ENCODE measurements at places on chromosomes 7 and 10.

DNA sequence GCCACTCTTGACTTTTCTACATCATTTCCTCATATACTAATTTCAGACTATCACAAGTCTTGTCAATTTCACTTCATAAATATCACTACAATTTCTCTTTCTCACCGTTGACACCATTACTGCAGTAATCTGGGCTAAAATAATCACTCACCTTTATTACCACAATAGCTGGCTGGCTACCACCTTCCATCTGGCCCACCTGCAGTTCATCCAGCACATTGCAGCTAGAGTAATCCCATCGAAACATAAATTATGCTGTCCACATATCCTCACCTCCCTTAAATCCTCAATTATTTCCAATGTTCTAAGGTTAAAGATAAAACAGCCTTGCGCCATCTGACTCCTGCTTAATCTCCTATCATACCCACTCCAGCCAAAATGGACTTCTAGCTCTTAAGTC is 16.0 kb downstream of the DGKB start:
- DNase-seq: no peak

DNA sequence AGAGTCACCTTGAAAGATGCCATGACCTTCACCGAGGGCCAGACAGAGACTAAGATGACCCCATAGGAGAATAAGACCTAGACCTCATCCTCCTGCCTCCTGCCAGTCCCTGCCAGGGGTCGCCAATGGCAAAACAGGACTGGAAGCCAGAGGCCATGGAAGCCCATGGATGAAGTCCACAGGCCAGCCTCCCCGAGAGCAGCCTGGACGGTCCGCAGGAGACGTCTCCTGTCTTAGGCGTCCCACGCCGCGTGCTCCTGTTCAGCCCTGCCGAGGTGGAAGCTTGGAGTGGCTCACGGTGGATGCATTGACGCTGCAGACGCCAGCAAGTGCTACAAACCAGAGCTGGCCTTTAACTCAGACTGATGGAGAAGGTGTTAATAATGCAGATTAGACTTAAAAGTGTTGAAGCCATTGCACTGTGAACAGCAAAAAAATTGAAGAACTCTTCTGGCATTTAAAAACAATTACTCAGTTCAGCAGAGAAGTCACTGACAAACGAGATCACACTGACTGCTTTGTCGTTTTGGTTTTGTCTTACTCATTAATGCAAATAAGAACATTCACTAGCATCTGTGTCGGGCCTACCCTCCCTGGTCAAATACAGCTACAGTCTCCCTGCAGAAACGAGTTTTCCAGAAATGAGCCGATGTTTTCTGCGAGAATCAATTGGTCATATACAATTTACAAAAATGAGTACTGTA is 38.1 kb upstream of the FAM20C start:
- no peak for DNase-seq

DNA sequence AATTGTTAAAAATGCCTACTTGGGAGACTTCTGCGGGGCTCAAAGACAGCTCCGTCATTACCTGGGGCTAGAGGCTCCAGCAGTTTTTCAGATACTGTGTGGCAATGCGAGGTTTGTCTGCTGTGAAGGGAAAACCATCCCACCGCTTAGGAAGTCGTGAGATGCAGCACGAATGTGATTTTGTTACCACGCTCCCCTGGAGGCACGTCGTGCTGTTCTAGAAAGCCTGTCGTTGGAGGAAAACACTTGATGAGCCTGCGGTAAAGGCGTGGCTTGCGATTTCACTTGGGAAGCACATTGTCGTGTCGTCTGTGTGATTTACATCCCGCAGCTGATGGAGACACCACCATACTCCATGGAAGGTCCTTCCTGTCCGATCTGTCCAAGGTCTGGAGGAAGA is 39.3 kb downstream of the CAMK1D start:
- DNase-seq: no peak

DNA sequence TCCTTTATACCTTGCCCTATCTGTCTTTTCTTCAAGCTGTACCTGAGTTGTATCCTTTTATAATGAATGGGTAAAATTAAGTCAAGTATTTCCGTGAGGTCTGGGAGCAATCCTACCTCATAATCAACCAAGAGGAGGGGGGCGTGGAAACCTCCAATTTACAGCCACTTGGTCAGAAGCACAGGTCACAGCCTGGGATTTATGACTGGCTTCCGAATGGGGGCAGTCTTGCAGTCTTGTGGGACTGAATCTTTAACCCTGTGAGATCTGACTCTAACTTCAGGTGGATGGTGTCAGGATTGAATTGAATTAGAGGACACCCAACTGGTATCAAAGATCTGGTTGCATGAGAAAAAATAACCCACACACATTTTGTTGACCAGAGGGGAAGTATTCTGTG is 23.5 kb upstream of the KCNMA1 start:
- no peak for DNase-seq

DNA sequence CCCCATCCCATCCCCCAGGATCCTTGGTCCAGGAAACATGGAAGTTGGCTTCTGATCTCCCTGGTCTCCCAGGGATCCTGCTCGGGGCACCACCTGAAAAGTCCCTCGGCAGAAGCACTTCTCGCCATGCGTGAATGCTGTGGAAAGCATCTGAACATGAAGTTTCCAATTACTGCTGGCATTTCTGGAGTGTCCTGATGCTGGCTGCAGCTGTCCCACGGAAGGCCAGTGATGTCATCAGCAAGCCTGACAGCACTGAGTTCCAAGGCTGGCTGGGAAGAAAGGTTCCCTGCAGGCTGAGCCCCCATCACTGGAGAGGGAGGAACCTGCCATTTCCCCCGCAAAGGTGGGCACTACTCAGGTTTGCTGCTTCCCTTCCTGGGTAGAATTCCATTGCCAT is 71.4 kb downstream of the KCNMA1 start:
- no peak for DNase-seq

DNA sequence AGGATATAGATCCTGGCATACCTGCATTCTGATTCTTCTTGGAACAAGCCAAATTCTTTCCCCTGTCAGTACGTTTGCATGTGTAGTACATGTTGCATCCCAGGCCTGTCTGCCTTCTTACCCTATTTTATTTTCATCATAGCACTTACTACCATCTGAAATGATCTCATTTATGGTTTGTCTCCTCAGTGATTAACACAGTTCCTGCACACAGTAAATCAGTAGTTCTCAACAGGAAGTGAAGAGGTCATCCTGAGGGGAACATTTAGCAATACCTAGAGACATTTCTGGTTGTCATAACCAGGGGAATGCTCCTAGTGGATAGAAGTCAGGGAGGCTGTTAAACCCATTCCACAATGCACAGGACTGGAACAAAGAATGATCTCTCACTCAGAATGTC is 38.2 kb upstream of the SLC26A4 start:
- no peak for DNase-seq

DNA sequence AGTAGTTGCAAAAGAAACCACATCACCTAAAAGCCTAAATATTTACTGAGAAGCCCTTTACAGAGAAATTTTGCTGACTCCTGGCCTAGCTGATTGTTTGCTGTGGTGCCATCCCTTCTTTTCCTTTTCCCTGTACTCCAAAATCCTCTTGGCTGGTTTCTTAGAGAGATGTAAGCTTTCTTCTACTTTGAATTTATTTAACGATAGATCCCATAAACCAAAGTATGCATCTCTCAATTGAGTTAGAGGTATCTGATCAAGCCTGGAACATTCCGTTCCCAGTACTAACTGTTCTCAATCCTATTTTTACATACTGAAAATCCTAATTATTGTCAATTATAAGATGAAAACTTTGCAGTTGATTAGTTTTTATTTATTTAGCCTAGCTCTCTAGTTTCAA is 6.3 kb downstream of the TMEM60 start:
- no peak for DNase-seq

- DNase-seq: no peak
Observed at GRCh38 chr10:61280303-61280702, 172.9 kb downstream of the TMEM26 start.

GRCh38 chr7:140435252-140435895 is 31.5 kb downstream of the RAB19 start:
- no peak for DNase-seq

- DNase-seq: peak; percentile 70
Observed at GRCh38 chr7:139777948-139778841, at the start of gene HIPK2. HIPK2 (minus strand) TSS chr7:139777998; CDS start chr7:139777623, 375 bp downstream.

- DNase-seq: no peak
Observed at GRCh38 chr7:156220701-156221100, 408.4 kb upstream of the SHH start.

- DNase-seq: no peak
Observed at GRCh38 chr10:74730246-74730645, 96.2 kb upstream of the KAT6B start.

DNA sequence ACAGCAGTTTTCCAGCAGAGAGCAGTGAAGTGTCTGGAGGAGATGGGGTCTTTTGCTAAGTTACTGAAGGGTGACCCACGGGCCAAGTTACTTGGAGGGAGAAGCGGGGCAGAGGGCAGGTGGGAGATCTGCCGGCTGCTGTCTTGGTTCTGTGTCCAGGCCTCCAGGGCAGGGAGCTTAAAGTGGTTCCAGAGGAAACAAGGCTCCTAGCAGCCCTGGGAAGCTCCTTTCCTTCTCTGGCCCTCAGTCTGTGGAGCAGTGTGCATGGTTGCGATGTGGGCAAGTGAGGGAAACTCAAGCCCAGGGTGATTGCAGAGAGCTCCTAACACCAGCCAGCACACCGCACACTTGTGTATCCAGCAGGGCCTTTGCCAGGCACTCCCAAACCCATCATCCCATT is 6.3 kb downstream of the GHRHR start:
- DNase-seq: no peak

DNA sequence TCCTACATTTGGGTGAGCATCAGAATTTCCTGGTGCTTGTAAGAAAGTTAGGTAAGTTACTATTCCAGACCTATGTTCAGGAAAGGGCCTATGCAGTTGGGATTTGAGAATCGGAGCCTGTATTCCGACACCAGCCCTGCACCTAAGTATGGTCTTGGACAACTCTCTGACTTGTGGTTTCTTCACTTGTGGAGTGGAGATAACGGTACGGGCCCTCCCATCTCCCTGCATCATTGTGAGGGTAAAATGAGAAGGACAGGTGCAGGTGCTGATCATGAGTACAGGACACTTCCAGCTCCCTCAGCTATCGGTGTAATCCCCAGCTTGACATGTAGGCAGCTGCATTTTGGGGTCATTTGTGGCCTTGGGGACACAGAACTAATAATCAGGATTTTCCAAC is 138.3 kb upstream of the NAMPT start:
- no peak for DNase-seq

GRCh38 chr10:27743877-27744801 is 1.5 kb downstream of the MKX start:
- no peak for DNase-seq

DNA sequence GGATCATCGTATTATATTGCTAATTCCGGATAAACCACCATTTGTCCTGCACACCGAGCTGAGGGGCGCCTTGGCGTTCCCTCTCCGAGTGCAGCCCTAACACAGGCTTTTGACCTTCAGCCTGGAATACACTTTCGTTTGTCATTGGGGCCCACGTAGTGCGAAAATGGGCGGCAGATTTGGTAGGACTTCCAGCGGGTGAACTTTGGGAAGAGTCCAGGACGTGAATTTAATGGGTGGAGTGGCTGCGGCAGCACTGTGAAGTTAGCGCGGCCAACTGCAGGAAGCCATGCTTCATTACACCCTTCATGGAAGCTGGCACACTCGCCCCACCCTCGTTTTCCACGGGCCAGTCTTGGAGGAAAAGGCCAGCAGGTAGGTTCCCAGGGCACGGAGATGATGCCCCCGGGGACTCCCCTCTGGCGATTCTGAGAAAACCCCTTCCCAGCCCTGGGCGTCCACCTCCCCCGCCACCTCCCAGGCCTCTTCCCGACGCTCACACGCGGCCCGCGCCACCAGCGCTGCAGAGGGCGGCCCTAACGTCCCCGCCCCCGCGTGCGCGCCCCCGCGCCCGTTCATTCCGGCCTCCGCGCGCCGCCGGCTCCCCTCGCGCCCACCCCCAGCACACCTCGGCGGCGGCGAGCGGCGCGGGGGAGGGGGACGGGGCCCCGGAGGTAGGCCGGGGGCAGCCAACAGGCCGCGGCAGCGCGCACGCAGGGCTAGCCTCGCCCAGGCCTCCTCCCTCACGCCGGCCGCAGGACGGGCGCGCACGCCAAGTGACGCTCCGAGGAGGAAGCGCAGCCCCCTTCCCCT is at the start of gene MLLT10:
Gene MLLT10 (plus strand): TSS at position 766 of the 813 bp plus-strand sequence. CDS start 413 bp downstream, outside the sequence.
- DNase-seq: peak; percentile 83

GRCh38 chr7:110766864-110767263 is 324.1 kb upstream of the LRRN3 start:
- DNase-seq: no peak

DNA sequence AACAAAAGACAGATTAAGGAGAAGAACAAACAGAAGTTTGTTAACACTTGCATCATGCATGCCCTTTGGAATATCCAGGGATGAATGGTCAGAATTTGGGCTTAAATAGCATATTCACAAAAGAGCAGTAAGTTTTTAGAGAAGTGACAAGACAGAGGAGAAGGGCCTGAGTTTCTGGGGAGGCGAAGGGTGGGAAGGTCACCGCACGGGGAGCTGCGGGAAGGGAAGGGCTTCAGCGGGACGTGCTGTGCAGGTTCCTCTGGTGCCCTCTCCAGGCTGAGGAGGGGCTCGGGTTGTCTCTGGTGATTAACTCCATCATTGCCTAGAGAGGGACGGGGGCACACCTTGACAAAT is 10.4 kb upstream of the ZNF22 start:
- DNase-seq: no peak

DNA sequence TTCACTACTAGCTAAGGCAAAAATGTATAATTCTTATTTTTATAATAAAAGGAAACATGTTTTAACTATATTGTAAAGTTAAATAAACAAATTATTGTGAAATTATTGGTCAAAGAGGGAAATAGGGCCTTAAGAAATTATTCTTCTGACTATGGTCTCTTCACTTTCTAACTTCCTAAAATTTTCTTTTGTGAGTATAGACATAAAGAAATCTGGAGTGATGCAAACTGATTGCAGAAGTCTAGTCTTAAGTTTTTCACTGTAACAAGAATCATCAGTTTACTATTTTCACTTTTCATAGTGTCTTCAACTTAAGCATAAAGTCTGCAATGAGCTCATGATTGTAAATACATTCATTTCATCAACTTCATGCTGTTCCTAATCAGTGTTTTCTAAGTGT is 525.4 kb downstream of the TFEC start:
- DNase-seq: no peak

DNA sequence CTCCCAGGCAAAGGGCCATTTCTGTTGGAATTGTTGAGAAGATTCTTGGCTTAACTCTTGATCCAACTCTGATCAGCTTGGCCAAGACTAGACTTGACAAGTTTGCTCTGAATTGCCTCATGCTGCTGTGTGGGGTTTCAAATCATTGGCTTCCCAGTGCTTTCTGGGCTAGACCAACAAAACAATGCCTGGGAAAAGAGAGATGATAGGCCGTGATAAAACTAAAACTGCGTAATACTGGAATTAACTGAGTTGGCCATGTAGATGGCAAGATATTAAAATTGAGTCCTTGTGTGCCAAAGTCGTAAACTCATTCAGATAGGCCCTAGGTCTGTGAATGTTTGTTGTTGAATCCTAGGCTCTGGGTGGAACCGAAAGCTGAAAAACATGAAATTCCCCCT is 222.6 kb downstream of the MGMT start:
- no peak for DNase-seq

- DNase-seq: no peak
Observed at GRCh38 chr7:101172005-101172853, 6.9 kb upstream of the VGF start.

- no peak for DNase-seq
Observed at GRCh38 chr7:99016196-99016595, 127.7 kb downstream of the SMURF1 start.
